AG08395 (cell line): ENCODE measurements at places on chromosomes 1 and 21.

GRCh38 chr1:96955307-96956012 is 233.9 kb downstream of the PTBP2 start:
- no peak for DNase-seq

- no peak for DNase-seq
Observed at GRCh38 chr1:235052067-235053008, 76.3 kb downstream of the TOMM20 start.

DNA sequence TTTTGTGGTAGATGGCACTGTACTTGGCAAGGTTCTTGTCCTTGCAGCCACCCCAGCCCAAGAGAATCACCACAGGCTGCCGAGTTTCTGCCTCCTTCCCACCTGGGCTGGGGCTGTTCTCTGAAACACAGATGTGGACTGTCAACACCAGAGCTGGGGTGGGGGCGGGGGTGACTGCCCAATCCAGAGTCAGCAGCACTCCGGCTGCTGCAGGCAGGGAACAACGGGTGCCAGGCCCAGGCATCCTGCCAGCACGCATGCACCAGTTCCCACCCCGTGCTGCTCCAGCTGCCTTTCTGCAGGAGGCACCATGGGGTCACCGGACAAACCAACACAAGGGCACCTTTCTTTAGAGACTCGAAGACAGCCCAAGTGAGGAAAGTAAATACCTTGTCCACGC is 14.1 kb downstream of the TMEM53 start:
- no peak for DNase-seq

DNA sequence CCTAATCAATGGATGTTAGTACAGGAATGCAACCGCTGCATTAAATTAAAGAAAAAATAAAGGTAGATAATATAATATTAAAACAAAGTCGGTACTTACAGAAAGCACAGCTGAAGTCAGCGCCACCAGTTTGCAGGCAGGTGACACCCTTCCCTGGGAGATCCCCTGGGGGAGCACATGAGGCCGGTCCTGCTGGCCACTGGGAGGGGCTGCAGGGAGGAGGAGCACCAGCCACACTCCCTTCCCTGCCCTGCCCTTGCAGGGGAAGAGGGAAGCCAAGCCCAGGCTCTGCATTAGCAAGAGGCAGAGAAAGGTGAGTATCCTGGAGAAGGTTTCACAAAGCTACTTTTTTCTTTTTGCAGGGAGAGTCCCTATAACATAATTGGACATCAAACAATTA is 507.0 kb downstream of the AJAP1 start:
- no peak for DNase-seq

- no peak for DNase-seq
Observed at GRCh38 chr1:108815566-108815965, 41.3 kb downstream of the AKNAD1 start.

- DNase-seq: peak; percentile 15
Observed at GRCh38 chr1:240314845-240315801, 223.4 kb downstream of the FMN2 start.

GRCh38 chr1:88731475-88732269 is 47.6 kb downstream of the PKN2 start:
- DNase-seq: peak; percentile 85

DNA sequence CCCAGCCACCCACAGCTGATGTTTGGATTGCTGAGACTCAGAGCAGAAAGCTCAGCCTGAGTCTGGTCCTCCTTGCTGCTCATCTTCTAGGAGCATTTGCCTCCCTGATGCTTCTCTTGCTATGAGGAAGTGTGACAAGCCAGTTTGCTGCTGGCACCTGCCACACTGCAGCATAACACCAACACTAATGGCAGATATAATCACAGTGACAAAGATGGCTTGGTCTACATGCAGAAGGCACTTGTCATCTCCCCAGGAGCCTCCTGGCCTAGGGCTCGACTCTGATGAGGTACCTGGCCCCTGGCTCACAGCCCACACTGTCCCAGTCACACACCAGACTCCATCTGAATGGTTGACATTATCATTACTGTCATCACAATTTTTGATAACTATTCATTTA is 13.9 kb upstream of the PSMB2 start:
- DNase-seq: no peak

GRCh38 chr1:175808999-175809398 is 65.6 kb upstream of the TNR start:
- no peak for DNase-seq

DNA sequence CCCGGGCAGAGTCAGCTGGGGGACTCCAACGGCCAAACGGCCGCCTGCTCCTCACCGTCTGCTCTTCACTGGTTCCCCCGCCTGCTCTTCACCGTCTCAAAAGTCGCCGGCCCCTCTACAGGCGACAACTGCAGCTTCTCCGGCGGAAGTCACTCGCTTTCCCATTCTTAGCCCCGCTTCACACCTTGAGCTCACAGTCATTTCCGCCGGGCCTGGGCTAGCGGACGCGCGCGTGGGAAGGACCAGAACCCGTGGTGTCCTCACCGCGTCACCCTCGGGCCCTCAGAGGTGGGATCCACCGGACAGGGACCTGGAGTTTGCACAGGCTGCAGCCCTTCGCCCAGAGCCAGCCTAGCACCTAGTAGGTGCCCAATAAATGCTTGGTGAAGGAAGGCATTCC is 27.9 kb upstream of the HJV start:
- DNase-seq: no peak

- no peak for DNase-seq
Observed at GRCh38 chr1:38926091-38926490, 15.5 kb downstream of the RHBDL2 start.

DNA sequence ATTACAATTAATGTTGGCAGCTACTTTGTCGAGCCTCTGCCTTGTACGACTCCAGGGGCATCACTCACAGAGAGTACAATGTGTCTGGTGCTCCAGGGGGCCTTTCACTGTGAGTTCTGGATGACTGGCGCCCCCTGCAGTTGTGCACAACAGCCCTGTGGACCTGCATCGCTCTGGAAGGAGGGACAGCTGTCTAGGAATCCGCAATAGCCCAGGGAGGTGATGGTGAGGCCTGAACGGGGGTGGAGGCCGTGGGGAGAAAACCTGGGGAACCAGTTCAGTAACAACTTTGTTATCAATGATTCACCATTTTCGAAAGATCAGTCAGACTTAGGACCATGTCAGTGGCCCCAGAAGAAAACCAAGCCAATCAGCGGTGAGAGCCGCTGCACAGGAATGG is 189.1 kb downstream of the KAZN start:
- no peak for DNase-seq

DNA sequence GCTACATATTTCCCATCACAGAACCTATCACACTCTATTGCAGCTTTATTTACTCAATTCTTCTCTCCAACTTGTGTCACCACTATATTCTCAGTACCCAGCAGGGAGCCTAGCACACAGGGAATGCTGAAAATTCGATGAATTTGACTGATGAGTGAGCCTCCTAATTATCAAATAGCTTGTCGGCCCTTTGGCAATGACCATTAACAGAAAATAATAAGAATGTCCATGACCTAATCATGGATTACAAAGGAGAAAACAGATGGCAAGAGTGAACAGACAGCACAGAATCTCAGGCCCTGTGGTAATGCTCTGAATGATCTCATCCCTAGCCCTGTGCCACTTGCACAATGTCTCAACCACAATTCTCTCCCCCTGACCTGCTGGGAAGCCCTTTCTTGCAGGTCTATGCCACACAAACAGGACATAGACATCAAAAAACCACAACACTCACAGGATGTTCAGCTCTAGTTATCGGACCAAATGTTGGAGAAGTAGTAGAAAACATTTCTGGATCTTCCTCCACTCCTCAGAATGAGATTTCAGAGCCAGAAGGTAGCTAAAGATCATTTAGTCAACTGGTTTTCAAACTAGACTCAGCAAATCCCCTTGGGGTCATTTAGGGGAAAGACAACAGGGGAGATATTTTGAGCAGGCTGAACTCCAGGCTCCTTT is 68.4 kb downstream of the LUZP1 start:
- peak; percentile 89 for DNase-seq

DNA sequence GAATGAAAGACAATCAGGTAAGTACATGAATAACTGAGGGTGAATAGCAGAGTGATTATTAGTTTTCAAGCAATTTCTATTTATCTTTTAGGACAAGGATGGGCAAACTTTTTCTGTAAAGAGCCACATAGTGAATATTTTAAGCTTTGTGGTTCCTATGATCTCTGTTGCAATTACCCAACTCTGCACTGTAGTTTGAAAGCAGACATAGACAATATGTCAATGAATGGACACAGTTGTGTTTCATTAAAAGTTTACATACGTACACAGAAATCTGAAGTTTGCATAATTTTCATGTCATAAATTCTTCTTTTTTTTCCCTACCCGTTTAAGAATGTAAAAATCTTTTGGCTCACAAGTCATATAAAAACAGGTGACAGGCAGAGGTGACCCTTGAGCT is 71.4 kb downstream of the ZNF281 start:
- no peak for DNase-seq

DNA sequence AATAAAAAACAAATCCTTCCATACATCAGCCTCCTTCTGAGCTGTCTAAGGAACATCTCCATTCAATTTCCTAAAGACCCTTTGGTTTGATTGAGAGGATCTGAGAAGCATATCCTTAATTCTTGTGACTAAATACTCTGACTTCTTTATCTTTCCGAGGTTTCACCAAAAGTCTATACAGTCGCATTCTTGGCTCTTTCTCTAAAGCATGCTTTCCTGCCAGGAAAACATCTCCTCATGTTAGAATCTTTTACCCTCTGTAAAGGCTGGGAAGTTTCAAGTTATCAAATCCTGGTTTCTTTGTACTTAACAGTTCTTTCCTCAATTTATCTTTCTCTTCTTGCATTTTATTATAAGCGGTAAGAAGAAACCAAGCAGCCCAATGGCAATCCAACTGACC is 630.4 kb downstream of the PTPRC start:
- no peak for DNase-seq

DNA sequence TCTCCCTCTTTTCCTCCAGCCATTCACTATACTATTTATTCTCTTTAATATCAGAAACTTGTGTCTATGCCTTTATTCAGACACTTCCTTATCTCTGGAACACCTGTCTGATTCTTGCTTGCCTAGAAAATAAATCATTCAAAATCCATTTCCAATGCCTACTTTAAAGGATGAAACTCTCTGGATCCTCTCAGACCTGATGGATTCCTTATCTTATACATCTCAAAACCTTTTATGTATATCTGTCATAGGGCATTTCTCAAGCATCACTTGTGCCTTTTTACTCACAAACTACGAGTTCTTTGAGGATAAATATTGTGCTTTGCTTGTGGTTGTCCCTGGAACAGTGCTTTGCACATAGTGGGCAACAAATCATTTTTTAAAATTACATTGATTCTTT is 3.8 kb upstream of the ATP6V1G3 start:
- DNase-seq: no peak

DNA sequence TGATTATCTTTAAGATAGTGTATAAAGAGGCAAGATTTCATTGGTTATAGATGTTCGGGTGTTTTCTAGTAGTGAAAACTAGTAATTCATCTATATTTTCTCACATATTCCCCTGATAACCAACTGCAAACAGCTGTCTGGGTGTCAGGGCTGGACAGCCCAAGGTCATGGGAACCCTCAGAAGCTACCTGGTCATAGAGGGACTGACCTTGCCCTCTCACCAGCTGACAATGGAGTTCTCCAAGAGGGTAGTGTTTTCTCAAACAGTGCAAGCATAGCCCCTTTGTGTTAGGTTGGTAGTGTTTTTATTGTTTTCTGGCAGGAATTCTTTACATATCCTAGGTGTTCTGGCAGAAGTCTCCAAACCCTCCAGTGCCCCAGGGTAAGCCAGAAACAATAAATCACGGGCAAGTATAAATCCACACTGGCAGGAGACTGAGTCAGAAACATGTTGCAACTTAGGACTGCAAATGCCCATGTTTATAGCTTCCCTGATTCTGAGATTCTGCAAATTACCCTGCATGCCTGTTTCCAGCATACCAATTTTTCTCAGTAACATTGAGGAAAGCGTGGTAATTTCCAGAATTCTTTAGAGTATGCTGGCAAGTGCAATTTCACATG is 82.8 kb upstream of the ATP1A1 start:
- DNase-seq: no peak
